ENCODE measurements at places on chromosomes 7 and 10.

DNA sequence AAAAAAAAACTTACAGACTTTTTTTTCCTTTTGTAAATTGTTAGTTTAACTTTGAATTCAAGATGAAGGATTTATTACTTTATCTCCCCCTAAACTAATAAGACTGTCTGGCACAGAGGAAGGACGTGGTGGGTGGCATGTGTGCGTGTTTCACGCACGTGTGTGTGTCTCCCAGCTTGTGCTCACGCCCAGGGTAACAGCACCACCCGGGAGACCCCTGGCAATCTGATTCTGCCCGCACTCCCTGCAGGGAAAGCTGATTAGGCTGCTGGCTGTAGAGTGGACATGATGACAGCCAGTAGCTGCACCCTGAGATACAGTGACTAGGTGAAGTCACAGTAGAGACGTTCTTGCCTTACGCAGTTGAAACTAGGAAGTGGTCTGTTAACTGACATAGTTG lies 25.3 kb downstream of the WIPI2 start:
- DNase-seq: no peak

DNA sequence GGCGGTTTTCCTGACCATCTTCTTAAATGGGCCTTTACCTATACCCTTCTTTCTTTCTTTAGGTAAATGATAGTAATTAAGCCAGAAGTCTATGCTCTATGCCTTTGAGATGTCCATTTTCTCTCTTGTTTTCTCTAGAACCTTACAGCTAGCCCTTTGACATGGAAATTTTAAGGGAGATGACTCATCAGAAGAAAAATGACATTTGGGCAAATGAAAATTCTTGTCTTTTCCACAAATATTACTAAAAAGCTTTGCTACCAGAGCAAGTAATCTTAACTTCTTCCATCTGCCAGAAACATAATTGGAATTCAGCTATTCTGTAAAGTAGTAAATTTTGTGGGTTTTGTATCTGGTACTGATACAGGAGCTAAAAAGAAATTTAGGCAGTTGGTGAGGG lies 59.5 kb downstream of the CCDC3 start:
- DNase-seq: no peak

DNA sequence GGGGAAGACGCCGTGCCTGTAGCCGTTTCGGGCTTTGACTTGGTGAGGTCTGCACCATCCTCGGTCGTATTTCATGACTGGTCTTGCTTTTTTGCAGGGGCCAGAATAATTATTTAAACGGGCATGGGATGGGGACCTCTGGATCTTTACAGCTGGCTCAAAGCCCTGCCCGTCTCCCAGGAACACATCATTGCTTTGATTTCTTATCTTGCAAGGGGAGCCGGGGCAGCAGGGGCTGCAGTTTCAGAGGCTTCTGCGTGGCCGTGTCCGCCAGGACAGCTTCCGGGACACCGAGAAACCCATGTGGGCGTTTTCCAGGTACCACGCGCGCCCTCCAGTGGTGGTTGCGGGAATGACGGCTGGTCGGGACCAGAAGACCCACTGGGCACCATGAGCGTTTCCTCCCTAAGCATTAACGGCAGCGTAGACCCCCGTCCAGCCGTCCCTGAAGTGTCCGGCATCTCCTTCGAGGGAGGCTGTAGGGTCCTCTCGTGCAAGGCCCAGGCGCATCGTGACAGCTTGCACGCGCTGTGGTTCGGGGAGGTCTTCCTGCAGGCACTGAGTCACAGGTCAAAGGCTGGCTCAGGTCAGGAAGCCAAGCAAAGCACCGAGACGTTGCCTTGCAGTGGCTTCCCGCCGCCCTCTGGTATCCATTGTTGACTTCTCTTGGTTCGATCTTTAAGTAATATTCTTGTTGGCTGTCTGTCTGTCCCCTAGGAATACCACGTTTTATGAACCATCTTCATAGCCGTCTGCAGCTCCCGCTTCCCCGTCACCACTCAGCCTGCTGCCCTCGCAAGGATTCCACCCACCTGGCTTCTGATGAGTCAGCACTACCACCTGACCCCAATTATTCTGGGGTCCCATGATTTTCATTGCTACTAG lies 16.2 kb upstream of the ZFAND2A start:
- DNase-seq: peak; percentile 99

GRCh38 chr10:114359041-114359952 lies 45.0 kb downstream of the AFAP1L2 start:
- no peak for DNase-seq

DNA sequence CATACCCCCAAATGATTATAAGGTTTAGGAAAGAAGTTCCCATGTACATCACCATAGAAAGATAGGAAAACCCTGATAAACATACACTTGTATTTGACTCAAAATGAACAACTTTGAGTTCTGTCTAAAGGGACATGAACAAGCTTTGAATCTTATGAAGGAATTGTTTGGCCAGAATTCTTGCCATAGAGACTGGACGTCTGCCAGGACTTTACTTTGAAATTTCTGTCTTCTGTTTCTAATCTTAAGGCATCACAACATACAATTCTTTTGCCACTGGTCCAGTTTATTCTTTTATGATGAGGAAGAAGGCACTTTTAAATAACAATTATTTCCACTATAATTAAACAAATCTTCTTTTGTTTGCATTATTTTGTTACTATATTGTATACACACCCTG lies 26.2 kb upstream of the CYP26C1 start:
- DNase-seq: no peak
